ENCODE measurements at places on chromosomes 13 and 19. TPM values are rescaled to one million over a fixed set of nuclear protein-coding genes. Genes with fewer than 3 reads are reported as not detected.

The CEACAM20 gene
- not detected for total RNA-seq

The C19orf33 gene
- total RNA-seq: 18.3 TPM

The NLRP11 gene
- total RNA-seq: not detected

The PDX1 gene
- total RNA-seq: 0.10 TPM

The CAMSAP3 gene
- 5.7 TPM for total RNA-seq

The ATP1A3 gene
- not detected for total RNA-seq

Measured in skin of body (tissue), 3 donors.